MM.1S (cell line): ENCODE measurements at places on chromosomes 1 and 21.

DNA sequence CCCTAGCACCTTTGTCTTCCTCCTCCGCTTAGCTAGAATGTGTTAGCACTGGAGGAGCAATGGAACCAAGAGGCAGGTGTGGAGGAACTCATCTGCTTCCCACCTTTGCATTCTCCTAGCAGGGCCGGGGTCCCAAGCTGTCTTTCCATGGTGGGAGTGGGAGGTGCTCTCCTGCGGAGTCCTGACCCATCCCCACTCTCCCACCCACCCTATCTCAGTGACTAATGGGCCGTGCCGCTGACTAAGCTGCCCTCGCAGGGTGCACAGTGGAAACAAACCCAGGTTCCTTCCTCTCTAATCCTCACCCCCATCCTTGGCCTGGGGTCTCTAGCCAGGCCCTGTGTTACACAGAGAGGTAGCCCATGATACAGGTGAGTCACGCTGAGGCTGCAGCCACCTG, 177.5 kb downstream of the HIVEP3 start:
- DNase-seq = no peak

- DNase-seq = no peak
These were observed 10.4 kb downstream of the PRMT2 start for GRCh38 chr21:46645840-46646239.

DNA sequence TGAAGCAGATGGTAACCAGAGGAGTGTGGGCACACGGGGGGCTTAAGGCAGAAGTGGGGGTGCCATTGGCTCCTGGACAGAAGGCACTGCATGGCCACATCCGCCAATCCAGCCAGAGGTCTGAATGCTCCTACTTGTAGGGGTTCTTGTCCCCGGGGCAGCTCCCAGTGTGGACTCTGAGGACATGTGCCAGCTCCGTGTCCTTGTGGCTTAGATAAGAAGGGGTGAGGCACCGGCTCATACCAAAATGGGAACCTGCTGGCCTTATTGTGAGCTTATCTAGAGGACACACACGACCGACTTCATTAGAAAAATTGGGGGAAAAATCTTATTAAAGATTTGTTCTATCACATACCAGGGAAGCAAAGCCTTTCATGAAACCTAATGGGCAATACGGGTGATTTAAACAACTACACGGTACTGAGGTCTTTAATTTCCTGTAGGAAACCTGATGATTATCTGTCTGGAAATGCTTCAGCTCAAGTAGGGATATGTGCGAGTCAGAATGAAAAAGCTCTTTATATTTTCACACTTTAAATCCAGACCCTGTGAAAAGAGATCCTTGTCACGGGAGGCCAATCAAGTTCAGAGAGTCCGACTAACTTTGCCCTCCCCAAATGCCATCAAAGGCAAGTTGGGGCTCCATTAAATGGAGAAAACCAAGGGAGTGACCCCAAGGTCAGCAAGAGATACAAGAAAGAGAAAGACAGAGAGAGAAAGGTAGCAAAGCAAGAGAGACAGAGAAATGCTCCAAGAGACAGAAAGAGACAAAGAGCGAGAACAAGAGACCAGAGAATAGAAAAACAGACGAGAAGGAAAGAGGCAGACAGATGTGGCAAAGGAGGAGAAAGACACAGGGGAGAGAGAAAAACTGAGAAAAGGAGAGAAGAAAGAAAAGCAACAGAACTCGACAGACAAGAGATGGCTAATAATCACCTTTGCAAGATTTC, 14.1 kb upstream of the KCNN3 start:
- no peak for DNase-seq

GRCh38 chr1:234004591-234004990, 100.1 kb downstream of the SLC35F3 start:
- DNase-seq = no peak

GRCh38 chr1:235919127-235919832, 52.6 kb upstream of the LYST start:
- DNase-seq = peak; percentile 27

GRCh38 chr1:29343908-29344307, 107.6 kb downstream of the PTPRU start:
- no peak for DNase-seq

DNA sequence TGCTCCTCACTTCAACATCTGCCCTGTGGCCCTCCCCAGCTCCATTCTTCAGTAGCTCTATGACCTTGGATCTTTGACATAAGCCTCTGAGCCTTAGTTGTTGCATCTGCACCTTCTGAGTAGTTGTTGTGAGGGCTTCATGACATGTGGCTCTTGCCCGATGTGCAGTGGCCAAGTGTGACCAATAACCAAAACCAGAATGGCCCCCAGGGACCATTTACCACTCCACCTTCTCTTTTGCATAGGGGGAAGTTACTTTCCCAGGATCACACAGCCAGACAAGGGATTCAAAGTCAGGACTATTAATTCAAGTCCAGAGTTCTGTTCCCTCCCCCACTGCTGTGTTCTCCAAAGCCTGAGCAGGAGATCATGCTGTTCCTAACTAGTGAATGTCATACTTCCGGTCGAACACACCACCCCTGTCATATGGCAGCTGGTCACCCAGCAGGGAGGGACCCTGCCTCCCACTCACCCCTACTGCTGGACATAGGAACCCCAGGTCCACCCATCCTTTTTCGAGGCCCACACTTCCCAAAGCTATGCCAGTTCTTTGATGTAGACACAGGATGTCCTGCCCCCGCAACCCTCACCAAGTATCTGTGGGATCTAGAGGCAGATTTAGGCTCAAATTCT, 4.0 kb downstream of the FGR start:
- no peak for DNase-seq

- DNase-seq = no peak
These were observed 6.5 kb downstream of the TAL1 start for GRCh38 chr1:47225430-47226100.

DNA sequence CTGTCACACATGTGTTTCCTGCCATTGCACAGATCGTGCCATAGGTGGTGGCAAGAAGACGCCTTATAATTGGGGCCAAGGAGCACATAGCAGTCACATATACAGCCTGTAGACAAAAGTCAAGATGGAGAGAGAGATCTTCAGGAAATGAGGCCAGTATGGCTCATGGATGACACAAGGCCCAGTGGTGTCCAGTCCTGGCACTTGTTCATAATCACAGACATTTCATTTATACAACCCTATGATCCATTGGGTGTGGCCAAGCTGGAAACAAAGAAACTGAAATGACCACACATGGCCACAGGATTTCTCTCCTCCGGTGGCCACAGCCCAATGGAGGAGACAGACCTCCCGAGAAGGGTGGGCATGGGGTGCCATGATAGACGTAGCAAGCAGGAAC, 78.5 kb upstream of the KAZN start:
- DNase-seq = no peak

DNA sequence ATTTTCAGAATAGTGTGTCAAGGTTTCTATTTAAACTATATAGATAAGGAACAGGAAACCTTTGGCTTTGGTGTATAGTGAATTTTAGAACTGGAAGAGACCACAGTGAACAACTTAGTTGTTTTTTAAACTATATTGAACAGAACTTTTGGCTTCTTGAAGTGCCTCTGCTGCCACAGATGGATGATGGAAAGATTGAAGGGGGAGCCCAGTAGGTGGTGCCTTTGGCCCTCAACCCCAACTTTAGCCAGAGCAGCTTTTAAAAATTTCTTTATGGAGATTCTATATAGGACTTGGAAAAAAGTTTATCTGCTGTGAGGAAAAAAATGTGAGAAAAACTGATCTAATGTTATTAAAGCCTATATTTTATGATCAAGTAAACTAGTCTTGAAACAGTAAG, 50.2 kb downstream of the SWT1 start:
- DNase-seq = no peak

- DNase-seq = no peak
These were observed 88.1 kb downstream of the CNIH3 start for GRCh38 chr1:224704107-224704735.

DNA sequence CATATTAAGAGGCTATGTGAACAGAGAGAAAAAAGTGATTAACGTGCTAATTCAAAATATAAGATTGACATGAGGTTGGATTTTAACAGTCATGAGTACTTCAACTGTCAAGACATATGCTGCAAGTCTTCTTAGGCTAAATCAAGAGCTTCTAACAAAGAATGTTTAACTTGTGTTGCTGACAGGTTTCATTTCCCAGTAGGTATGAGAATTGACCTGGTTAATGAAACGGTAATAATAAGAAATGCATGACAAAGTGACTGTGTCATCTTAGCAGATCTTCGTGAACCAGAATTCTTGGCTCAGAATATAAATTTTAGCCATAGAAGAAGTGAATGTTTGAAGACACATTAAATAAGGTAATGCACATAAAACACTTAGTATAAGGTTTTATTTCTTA, 132.6 kb upstream of the PTGFR start:
- peak; percentile 21 for DNase-seq

GRCh38 chr21:15004721-15005370, 60.0 kb downstream of the NRIP1 start:
- DNase-seq = no peak

DNA sequence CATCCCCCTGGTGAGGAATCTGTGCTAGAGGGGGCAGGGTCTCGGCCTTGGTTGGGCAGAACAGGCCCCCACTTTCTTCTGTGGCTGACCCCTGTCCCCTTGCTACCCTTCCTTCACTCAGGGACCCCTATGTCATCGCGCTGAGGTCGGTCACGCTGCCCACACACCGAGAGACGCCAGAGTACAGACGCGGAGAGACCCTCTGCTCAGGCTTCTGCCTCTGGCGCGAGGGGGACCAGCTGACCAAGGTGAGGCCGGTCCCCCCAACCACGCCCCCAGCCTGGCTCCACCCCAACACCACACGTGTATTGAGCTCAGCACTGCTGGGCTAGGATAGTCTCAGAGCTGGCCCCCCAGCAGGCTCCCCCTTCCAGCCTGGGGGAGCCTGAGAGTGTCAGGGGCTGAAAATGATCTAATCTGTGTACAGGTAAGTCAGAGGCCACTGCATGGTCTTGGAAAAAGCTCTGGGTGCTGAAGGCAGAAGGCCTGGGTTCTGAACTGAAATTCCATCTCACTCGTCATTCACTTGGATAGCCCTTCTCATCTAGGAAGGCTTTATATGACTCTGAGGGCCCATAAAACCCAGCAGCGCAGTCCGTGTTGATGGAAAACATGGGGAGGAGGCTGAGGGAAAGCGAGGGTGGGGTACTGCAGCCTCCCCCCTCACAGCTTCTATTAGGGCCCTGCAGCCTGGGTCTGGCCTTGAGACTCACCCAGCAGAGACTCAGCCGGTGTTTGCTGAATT, 15.3 kb downstream of the FAM151A start:
- no peak for DNase-seq

GRCh38 chr1:27577504-27578188, 26.3 kb downstream of the AHDC1 start:
- DNase-seq = no peak

DNA sequence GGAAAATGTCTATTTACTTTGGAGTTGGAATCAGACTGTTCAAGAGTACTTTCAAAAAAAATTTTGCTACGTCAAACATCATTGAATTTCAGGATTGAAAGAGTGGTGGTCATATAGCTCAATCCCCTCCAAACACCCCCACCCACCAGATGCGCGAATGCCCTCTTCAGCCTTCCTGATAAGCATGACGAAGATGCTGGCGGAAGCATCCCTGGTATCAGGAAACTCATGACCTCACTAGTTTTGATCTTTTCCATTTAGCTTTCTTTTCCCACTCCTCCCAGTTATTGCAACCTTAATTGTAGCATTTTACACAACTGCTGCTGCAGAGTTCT, 104.4 kb downstream of the LEPR start:
- no peak for DNase-seq

GRCh38 chr1:24102961-24103360, 9.0 kb downstream of the MYOM3 start:
- DNase-seq = no peak

DNA sequence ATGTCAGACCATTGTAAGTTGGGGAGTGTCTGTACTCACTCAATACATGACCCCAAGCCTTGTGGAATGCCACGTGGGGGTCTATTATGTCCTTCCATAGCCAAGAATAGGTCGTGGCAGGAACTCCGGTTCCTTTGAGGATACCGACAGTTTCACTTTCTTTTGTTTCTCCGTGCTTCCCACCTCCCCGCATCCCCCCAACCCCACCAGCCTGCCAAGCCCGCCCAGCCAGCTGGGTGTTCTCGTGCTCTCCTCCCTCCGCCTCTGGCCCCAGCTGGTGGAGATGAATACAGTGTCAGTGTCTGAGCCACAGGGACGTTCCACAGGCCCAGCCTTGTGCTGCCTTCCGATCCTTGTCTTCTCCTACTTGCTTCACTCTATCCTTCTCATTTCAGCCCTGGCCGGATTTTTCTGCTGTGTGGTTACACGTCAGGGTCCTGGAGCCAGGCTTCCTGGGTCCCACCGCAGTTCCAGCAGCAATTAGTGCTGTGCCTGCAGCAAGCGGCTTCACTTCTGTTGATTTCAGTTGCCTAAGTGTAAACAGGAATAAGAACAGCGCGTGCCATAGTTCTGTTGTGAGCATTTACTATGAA, 4.1 kb upstream of the AGTRAP start:
- DNase-seq = no peak

DNA sequence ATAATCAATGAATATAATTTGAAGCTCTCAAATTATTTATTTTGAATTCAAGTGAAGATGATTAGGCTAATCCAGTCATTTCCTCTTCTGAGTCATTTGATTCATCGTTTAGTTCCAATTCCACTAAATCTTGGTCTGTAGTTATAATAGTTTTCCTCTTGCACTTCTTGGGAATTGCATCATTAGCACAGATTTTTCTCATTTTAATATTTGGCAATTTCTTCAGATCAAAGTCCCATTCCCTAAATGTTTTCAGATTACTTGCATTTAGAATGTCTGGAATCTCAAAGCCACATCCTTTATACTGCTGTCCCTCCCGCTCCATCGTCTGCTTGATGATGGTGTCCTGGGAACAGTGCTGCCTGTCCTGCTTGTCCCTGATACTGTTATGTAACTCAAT, 43.5 kb downstream of the MAST2 start:
- no peak for DNase-seq

- DNase-seq = no peak
These were observed 823 bp upstream of the KIF1B start for GRCh38 chr1:10209590-10209904.

- peak; percentile 6 for DNase-seq
These were observed 32.6 kb downstream of the B3GALT5 start for GRCh38 chr21:39645331-39645730.

GRCh38 chr1:89911191-89911991, 83.5 kb upstream of the ZNF326 start:
- no peak for DNase-seq

DNA sequence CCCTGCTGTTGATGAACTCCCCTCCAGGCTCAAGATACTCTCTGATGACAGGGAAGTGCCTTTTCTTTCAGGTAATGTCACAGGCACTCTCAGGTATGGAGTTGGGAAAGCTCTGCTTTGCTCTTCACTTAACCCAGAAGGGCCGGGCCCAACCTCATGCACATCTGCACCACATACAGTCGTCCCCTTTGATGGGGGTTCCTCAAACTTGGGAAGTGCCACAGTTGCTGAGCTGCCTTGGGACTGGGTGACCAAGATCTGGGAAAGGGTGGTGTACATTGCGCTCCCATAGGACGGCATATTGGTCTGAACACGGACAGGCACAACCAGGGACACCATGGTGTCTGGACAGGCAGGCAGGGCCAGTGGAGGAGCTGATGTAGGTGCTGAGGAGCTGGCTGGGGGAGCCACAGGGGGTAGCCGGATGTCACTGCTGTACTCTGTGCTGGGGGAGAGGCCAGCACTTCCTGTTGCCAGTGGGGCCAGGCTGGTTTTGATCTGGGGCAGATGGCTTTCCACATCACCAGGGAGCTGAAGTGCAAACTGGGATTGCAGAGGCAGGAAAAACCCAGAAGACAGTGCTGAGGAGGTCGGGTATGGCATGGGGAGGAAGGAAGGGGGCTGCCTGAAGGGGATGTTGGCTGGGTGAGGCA, 96.2 kb upstream of the EDN2 start:
- no peak for DNase-seq
